ENCODE measurements at places on chromosomes 6 and 20.
A peak's percentile ranks its signal among the peaks of the same experiment; 100 is the strongest.

DNA sequence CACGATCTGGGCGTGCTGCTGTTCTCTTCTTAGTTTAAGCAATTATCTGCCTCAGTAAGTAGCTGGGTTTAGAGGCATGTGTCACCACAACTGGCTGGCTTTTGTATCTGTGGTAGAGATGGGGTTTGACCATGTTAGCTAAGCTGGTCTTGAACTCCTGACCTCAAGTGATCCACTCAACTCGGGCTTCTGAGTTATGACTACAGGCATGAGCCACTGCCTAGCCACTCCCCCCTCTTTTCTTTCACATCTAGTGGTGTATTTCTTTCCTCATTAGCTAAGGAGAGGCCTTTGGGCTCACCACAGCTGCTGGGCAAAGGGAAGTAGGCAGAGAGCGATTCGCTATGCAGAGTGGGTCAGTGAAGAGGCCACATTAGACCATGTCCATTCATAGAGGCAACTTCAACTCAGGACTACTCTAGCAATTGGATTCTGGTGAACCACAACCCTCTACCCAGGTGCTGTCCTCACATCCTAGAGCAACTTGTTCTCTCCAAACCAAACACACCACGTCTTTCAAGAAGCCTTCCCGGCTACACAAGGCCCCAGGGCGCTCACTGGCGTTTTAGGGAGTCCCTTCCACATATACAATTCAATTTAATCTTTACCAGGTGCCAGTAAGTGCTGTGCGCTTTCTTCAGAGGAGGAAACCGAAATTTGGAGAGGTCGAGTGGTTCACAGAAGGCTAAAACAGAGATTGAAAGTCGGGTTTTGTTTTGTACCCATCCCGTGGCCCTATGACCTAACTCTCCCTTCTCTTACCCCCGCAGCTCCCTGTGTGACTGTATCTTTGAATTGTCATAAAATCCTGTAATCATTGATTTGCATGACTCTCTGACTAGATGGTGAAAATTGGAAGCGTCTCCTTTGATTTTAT lies 26.5 kb upstream of the GFOD1 start:
- no peak for DNase-seq

DNA sequence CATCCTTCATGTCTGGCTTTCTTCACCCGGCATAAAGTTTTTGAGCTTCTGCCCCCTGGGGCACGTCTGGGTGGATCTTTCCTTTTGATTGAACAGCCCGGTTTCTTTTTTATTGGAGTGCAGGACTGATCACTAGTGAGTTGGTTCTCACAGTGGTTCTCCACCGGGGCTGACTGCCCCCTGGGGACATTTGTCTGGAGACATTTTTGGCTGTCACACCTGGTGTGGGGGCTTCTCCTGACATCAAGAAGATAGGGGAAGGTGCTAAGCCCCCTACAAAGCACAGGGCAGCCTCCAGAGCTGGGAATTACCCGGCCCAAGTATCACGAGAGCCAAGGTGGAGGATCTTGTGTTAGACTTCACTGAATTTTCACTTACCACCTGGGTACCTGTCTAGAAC lies 25.7 kb upstream of the IRF4 start:
- no peak for DNase-seq

GRCh38 chr20:46324960-46325703 lies 16.8 kb upstream of the CDH22 start:
- no peak for DNase-seq

DNA sequence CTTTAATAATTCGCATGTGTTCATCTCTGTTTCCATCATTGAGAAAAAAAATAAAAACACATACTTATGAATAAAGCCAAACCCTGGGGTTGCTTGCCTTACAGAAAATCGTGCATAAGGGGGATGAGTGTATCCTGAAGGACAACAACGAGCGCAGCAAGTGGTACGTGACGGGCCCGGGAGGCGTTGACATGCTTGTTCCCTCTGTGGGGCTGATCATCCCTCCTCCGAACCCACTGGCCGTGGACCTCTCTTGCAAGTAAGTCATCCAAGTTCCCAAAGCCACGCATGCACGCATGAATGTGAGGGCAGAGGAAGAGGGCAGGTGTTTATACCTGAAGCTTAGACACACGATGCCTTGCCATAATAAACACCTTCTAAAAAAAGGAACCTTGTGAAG lies 20.9 kb upstream of the SNRNP48 start:
- no peak for DNase-seq

DNA sequence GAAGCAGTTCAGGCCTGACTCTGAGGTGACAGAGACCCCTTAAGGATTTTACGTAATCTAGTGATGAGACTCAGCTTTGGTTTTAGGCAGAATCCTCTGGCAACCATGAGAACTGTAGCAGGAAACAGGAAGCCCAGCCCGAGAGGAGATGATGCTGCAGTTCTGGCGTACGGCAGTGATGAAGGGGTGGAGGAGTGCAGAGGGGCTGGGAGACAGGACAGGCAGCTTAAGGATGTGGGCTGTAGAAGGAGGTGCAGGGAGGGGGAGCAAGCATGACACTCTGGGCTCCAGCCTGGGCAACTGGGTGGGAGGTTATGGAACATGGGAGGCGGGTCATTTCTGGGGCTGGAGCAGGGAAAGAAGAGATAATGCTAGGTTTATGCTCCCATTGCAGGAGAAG lies 67.1 kb downstream of the LRFN2 start:
- DNase-seq = no peak

GRCh38 chr6:33568826-33569570 lies 11.1 kb downstream of the BAK1 start:
- no peak for DNase-seq

DNA sequence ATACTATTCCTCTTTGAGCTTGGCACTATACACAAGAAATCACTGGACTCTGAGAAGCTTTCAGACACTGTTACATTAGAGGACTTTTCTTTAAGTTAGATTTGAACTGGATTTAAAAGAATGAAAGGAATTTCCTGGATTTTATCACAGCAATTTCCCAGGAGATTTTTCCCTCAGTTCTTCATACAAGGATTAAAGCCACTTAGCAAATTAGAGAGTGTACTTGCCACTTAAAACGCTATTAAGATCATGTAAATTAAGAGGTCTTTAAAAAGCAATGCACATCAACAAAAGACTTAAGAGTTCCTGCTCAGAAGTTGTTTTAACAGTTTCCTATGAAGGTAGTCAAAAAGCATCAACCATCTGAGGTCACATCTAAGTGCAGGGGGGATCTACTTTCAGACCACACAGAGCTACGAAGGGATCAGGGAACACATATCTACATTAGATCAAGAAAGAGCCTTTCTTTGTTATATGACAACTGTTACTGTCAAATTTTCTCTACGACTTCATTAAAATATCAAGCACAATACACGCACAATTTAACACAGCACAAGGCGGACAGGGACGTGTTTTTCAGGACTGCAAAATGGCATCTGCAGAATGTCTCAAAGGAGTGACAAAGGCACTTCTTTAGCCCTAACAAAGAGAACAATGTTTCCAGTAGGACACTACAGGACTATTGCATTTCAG lies 65.8 kb downstream of the EPB41L2 start:
- DNase-seq = no peak

DNA sequence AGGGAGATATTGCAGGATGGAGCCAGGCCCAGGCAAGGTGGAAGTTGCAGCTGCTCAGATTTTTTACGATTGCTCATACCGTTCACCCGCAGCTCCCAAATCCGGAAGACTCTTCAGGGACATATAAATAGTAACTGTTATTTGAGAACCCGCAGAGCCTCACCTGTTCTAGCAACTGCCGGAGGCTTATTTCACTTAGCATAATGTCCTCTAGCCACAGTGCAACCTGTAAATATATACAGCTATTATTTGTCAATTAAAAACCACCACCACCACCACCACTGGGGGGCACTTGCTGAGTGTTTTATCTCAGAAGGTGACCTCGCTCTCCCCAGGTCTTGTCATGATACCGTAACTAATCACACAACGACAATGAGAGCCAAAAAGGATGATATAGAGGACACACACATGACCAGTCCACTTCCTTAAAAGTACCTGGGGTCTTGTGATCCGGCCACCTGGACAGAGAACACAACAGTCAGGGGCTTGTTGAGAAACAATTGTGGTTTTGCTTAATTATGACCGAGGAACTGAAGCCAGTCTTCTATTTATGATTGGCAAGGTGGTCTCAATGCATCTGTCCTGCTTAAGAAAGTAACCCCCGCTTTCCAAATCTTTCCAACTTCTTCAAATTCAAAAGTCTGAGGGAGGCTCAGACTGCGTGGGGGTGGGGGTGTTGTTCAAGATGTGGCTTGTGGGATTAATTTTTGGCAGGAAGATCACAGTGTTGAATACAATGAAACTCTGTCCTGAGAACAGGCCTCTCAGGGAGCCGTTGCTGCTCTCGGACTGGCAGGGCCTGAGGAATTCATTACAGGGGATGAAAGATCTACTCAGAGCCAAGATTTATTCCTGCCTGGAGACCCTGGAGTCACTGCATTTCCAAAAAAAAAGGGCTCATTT lies 107.7 kb upstream of the PRND start:
- DNase-seq = no peak

- no peak for DNase-seq
Measured at GRCh38 chr6:31784098-31784925, 7.2 kb upstream of the VWA7 start.

- DNase-seq = no peak
Measured at GRCh38 chr6:26380256-26380655, 2.7 kb upstream of the BTN2A2 start.

DNA sequence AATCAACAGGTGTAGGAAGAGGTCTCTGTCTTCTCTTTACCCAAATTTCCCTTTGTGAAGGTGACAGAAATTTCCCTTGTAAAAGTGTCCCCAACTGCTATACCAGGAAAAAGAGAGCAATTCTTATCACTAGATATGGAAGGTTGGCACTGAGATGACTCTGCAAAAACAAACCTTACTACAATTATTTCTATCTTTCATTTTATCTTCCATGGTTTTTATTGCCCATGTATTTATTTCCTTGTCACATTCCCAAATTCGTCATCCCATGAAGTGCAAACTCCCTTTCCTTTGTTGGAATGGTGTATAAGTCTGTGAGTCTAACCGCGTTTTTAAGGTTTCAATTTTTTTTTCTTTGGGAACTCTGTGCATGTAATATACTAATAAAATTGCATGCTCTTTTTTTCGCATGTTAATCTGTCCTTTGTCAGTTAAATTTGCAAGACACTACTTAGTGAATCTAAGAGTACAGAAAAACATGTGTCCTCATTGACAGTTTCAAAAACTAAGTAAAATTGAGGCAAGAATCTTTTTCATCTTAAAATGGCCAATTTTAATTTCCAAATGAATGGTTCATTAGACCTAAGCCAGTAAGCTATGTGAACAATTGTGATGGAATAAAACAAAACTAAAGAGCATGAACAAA lies 35.4 kb upstream of the HFE start:
- no peak for DNase-seq

- no peak for DNase-seq
Measured at GRCh38 chr6:167122827-167123657, at the start of gene CCR6. CCR6 (plus strand) TSS chr6:167123096; CDS start chr6:167136135, 13,039 bp downstream.

DNA sequence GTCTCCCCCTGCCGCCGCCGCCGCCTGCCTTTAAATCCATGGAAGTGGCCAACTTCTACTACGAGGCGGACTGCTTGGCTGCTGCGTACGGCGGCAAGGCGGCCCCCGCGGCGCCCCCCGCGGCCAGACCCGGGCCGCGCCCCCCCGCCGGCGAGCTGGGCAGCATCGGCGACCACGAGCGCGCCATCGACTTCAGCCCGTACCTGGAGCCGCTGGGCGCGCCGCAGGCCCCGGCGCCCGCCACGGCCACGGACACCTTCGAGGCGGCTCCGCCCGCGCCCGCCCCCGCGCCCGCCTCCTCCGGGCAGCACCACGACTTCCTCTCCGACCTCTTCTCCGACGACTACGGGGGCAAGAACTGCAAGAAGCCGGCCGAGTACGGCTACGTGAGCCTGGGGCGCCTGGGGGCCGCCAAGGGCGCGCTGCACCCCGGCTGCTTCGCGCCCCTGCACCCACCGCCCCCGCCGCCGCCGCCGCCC lies 474 bp downstream of the CEBPB start:
- peak; percentile 92 for DNase-seq

GRCh38 chr20:711576-711975 lies 36.0 kb upstream of the SCRT2 start:
- no peak for DNase-seq

- no peak for DNase-seq
Measured at GRCh38 chr6:1652842-1653241, 43.1 kb downstream of the FOXC1 start.

GRCh38 chr6:108760126-108761050 lies 87.8 kb upstream of the ARMC2 start:
- DNase-seq = no peak

DNA sequence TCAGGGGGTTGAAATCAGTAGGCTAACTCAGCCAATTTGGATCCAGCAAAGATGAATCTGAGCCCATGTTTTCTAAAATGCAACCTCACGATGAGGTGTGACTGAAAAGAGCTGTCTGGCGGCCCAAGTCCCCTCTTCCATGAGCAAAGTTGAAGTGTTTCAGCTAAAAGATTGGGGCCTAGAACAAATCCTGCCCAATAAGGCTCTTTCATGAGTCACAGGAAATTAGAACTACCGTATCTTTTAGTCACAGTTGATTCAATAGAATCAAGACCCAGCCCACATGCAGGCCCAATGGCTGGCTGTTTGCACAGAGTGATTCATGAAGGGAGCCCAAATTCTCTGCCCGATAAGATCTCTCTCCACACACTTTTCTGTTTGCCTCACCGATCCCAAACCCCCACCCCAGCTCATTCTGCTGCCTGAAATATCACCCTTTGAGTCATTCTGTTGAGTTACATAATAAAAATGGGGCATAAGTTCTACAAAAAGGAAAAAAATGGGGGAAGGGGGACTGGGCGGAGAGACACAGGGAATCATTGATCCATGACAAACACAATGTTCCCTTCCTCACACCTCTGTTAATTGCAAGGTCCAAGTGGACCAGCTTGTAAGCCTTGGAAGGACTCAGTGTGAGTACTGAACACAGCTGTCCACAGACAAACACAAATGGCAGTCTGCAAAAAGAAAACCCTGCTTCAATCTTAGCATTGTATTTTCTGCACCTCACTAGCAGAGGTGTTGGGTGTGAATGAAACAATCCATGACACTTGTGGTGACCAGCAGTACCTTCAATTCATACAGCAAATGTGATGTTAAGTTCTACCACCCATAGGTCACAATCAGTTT lies 13.8 kb downstream of the FOXQ1 start:
- no peak for DNase-seq

GRCh38 chr6:25132934-25133333 lies 146.2 kb upstream of the CARMIL1 start:
- no peak for DNase-seq

DNA sequence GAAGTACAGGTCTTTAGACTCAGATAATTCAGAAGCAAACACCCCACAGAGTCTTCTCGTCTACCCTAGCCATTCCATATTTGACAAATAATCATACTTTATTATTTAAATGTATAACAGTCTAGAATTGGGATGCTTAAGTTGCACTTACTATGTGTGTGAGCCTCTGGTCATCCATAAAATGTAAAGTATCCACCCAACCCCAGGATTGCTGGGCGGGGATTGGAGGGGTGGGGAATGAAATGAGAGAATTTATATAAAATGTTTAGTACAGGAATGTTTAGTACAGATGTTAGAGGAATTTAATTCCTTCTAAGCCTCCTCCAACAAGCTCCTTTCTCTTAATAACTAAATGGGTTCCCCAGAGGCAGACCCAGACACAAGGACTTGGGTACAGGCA lies 16.9 kb downstream of the BNIP5 start:
- no peak for DNase-seq

GRCh38 chr6:12030993-12031550 lies 19.0 kb downstream of the HIVEP1 start:
- no peak for DNase-seq
